NCI-H1436 (cell line): ENCODE measurements at places on chromosomes 6 and 20.
A peak's percentile ranks its signal among the peaks of the same experiment; 100 is the strongest.

DNA sequence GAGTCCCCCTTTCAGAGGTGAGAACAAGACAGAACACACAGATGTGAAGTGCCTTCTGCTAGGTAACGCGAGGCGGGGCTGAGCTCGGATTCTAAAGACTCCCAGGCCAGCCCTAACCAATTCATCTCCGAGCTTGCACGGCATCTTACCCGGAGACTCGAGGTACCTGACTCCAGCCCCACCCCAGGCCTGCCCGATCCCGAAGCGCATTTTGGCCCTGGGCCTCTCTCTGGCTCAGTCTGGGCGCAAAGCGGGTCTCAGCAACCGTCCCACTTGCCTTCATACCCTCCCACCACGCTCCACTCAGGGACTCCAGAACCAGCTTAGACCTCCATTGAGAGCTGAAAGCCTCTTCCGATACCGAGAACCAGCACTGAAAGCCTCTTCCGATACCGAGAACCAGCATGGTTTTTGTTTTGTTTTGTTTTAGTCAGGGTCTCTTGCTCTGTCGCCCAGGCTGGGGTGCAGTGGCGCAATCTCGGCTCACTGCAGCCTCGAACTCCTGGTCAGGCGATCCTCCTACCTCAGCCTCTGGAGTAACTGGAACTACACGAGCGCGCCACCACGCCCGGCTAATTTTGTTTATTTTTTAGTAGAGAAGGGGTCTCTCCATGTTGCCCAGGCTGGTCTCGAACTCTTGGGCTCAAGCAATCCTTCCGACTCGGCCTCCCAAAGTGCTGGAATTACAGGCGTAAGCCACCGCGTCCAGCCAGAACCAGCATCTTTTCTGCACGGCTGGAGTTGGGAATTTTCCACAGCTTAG is 557 bp upstream of the DYNLRB1 start:
- DNase-seq = peak; percentile 55

- no peak for DNase-seq
Measured at GRCh38 chr20:57417830-57418780, 26.9 kb downstream of the RBM38 start.

DNA sequence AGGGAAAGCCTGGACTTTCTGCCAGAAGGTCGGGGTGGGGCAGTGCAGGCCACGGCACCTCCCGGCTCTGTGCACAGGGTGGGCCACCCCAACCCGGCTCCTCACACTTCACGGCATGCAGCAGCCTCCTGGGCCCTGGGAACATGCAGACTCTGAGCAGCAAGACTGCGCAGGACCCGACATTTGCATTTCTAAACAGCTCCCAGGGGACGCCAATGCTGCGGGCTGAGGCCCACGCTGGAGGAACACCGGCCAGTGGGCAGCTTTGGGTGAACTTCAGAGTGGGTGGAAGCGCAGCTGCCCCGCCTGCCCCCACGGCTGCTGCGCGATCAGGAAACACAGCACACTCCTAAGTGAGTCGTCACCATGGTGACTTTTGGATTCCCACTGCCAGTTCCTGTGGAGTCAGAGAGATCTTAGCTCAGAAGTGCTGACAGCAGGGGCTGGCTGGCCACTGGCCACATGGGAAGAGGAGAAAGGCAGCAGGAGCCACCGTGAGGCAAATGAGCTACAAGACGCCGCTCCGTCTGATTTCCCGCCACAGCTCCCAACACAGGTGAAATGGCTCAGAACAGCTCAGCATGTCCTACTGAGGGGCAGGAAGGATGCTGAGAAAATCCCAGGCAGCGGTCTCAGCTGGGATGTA is 52.1 kb downstream of the RNASET2 start:
- peak; percentile 4 for DNase-seq

DNA sequence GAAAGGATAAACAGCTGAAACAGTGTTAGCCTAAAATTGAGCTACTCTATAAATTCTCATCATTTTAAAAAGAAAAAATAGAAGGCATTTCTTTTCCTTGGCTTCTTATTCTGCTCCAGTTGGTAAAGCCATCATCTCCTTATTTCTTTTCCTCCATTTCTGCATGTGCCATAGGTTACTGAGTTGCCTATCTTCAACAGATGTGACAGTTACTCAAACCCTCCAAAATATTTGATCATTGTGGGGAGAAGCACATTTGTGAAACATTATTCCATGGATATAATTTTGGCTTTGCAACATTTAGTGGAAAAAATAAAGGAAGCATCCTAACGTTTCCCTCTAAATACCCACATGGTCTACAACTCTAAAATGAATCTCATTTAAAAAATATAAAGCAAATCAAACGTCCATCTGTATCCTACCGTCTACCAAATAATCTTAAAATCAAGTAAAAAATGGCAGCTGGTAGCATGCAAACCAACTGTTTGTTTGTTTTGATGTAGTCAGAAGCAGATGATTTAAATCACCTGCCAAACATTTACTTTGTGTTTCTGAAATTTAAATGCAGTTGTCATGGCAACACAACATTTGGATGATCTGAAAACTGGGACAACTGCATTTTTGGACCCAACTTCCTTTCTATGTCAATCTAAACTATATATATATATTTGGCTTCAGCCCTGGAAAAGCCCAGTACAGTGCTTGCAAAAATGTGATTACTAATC is 16.8 kb upstream of the SNX9 start:
- no peak for DNase-seq

DNA sequence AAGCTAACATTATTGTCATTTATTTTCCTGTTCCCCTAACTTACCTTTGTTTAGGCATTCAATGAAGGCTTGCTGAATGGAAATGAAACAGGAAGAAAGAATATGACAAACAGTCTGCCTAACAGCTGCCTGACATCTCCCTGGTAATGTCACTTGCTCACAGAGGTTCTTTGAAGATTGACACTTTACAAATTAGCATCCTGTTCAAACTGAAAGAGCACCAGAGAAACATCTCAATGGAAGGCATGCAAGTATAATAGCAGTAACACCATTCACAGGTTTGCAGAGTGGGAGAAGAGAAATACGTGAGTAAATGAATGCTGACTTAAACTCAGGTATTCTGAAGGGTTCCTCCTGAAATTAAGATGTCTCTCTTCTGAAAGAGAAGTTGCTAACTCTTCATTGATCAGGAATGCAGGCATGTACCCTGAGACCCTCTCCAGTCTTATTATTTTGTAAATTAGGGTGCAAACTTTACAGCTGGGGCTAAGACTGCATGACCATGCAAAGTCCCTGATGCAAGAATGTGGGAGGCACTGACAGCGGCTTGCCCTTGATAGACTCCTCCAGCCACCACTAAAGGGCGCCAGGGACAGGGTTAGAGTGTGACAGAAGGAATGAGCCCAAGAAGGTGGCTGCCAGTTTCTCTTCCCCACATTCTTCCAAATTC is 1.3 kb upstream of the SMLR1 start:
- DNase-seq = no peak

DNA sequence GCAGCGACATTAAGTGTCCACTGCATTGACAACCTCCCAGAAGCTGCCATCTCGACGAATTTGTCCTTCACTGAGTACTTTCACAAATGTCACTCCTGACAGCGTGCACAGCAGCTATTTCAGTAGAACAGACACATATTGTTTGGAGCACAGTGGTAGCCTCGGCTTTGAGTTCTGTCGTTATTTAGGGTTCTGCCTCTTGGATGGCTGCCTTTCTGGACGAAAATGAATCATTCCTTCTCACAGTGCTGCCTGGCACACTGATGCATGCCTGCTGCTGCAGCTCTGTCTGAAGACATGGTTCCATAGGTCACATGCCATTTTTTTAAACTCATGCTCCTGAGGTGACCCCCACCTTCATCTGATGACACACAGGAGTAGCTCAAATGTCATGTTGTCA is 477.0 kb downstream of the C6orf118 start:
- no peak for DNase-seq

- DNase-seq = no peak
Measured at GRCh38 chr6:163529605-163530004, 115.1 kb downstream of the QKI start.

GRCh38 chr6:158417760-158418098 is 105.5 kb downstream of the TULP4 start:
- no peak for DNase-seq

- no peak for DNase-seq
Measured at GRCh38 chr6:41073968-41074691, 1.4 kb downstream of the NFYA start.

GRCh38 chr6:133707456-133707855 is 181.5 kb upstream of the TCF21 start:
- no peak for DNase-seq

DNA sequence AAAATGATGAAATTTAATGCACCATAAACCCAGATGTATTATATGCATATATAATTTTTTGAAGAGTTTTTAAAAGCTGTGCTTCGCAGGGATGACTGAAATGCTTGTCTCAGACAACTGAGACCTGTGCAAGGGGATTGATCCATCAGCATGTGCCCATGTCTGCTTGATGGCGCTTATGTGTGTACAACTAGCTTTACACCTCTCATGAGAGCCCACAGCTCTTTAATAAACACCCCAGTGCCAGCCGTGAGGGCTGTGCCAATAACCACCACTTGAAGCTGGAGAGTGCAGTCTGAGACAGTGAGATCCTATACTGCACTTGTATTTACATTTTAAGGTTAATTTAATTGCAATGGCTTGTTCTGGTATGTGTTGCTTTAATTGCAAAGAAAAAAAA is 225.5 kb downstream of the BCKDHB start:
- peak; percentile 53 for DNase-seq

DNA sequence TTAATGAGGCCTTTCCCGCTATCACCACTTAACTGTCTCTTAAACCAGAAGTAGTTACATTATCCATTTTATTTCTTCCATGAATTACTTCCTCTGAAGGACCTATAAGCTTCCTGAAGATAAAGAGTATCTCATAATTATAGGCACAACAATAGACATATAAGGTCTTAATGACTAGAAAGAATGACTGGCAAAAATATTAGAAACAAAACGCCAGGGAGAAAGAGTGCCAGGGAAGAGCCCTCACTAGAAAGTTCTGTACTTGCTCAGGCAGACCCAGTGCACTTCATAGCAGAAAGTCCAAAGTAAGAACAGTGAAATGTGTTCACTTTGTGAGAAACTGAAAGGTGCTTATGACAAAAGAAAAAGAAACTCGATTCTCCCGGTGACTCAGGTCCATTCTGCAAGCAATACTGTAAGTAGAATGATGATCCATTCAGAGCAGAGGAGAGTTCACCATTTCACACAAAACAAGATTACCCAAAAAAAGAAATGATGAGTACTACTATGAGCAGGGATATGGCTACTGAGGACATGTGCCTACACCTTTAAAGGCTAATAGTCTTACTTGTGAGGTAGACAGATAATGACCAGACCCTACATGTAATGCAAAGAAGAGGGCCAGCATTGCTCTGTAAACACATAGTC is 5.5 kb downstream of the ZNF334 start:
- DNase-seq = no peak
